ENCODE measurements at places on chromosomes 7 and 10.

- no peak for DNase-seq
Observed at GRCh38 chr10:3782451-3783315, 2.3 kb downstream of the KLF6 start.

DNA sequence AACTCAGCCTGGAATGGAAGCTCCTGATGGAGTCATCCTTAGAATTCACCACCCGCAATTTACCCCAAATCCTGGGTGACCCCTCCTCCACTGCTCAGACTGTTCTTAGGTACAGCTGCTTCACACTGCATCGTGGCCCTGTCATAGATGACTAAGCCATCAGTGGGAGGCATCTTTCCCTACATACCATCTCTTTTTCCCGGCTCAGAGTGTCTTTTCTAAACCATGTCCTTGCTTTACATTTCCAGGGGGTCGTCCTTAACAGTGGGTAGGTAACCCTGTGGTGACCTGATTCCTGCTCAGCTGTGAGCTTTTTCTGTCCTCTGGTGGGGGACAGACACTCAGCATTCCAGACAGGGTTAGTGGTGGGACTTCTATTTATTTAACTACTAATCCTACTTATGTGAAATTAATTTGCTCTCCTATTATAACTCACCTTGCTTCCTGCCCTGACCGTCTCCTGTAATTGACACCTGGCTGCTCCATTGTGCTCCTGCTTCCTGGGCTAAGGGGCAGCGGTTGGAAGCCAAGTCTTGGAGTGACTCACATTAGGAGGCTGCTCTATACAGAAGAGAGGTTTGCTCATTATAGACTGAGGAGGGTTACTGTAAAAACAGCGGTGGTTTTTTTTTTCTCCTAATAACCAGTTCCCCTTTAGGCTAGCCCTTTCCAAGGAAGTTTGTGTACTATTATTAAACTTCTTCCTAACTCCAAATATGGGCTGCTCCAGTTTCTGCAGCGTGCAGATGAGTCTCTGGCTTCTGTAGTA lies 40.6 kb downstream of the PYROXD2 start:
- no peak for DNase-seq

DNA sequence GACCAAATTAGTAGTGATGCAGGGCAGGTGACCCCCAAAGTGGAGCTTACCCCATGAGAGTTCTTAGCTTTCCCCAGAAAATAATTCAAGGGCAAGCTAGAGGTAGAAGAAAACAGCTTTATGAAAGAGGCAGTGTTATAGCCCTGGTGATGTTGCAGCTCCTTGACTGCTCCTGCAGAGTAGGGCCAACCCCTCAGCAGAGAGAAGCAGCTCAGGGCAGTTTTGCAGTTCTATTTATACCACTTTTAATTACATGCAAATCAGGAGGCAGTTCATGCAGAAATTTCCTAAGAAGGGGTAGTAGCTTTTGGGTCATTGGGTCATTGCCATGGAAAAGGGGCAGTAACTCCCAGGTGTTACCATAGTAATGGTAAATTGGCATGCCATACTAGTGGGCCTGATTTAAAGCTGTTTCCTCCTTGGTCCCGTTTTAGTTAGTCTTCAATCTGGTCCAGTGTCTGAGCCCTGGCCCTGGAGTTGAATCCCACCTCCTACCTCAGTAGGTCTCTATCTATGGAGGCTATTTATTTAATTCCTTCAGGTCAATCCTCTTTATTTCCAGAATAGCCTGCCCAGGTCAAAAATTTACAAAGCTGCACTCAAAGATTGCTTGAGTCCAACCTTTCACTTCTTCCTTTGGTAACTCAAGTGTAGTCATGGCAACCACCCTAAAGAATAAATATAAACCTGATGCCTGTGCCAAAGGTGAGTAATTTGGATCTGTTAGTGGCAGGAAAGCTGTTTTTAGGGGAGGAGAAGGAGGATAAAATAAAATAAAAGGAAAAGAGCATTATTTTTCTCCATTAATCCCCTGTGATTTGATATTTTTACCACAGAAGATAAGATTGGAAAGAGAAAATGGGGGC lies 29.5 kb downstream of the PLXDC2 start:
- no peak for DNase-seq

- no peak for DNase-seq
Observed at GRCh38 chr7:98807068-98808048, 62.5 kb downstream of the TMEM130 start.

GRCh38 chr7:3518546-3518945 lies 217.5 kb downstream of the SDK1 start:
- no peak for DNase-seq

GRCh38 chr7:44621034-44621749 lies 14.8 kb downstream of the OGDH start:
- no peak for DNase-seq

GRCh38 chr7:1220000-1220726 lies 12.5 kb upstream of the UNCX start:
- DNase-seq, result no peak

- no peak for DNase-seq
Observed at GRCh38 chr10:55397777-55398496, 596.9 kb upstream of the PCDH15 start.

DNA sequence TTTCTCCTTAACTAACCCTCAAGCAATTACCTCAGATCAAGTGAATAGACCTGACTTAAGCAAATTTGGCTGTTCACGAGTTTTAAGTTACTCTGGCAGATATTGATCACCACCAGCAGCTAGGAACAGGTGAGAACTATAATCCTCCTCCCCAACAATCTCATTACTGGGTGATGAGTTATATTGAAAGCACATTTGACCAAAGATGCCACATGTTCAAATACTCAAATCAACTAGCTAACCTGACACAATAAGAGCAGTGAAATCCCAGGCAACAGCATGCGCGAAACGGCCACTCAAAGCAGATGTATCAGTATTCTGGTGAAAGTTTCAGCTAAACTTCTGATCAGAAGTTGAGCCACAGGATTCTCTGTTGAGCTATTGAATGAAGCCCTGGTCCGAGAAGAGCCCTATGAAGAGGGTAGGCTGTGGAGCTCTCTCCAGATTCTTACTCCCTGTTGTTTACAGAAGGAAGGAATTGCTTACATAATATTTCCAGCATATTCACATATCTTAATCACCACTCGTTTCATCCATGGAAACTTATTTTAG lies 52.6 kb downstream of the CAV1 start:
- no peak for DNase-seq

DNA sequence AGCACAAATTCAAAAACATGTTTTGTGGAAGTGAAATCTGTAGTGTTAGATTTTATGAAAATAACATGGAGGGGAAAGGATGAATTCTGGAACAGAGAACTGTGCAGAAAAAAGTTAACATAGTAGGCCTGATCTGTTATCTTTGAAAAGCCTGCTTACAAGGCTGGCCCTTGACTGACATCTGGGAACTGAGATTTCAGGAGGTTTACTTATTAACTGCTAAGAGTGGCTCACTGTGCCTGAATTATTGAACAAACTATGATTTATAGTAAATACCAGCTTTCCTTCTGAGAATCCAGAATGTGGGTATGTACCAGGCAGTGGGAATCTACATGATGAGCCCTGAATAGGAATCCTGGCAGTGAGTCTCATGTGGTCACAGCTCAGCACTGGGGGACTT lies 30.5 kb downstream of the NSUN6 start:
- no peak for DNase-seq

- DNase-seq, result no peak
Observed at GRCh38 chr10:104322416-104322782, 15.9 kb downstream of the ITPRIP start.

DNA sequence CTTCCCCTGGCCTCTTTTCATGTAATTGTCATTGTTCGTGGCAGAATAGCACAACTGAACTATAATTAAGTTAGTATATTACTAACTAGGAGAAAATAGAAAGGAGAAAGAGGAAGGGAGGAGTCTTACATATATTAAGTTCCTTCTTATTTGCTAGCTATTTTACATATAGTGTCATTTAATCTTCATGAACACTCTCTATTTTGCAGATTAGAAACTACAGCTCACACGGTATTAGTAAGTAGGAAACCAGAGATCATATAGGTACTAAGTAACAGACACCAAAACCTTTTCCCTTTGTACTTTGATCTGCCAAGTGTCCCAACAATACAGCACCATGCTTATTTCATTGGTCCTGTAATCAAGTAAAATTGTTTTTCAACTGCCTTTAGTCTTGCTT lies 202.4 kb upstream of the HPS1 start:
- DNase-seq, result no peak

- DNase-seq, result no peak
Observed at GRCh38 chr7:31125171-31125570, 73.1 kb downstream of the ADCYAP1R1 start.

- no peak for DNase-seq
Observed at GRCh38 chr10:22252224-22252800, 34.5 kb upstream of the EBLN1 start.

DNA sequence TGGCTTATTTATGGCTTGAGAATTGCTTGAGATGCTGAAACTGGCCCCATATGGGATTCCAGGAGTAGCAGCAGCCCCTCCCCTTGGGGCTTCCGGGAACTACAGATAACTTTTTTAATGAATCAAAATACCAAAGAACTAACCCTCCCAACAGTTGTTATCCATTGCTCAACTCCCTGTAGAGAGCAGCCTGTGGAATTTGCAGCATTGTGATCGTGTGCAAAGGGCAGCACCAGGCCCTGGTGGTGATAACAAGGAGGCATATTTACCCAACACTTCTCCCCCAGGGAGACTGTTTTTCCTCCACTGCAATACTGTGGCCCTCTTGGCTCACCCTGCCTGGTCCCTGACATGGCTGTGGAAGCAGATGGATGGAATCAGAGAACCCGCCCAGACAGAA lies 196.2 kb downstream of the PLXNA4 start:
- DNase-seq, result no peak

GRCh38 chr7:95472581-95473161 lies 13.1 kb upstream of the ASB4 start:
- DNase-seq, result no peak

DNA sequence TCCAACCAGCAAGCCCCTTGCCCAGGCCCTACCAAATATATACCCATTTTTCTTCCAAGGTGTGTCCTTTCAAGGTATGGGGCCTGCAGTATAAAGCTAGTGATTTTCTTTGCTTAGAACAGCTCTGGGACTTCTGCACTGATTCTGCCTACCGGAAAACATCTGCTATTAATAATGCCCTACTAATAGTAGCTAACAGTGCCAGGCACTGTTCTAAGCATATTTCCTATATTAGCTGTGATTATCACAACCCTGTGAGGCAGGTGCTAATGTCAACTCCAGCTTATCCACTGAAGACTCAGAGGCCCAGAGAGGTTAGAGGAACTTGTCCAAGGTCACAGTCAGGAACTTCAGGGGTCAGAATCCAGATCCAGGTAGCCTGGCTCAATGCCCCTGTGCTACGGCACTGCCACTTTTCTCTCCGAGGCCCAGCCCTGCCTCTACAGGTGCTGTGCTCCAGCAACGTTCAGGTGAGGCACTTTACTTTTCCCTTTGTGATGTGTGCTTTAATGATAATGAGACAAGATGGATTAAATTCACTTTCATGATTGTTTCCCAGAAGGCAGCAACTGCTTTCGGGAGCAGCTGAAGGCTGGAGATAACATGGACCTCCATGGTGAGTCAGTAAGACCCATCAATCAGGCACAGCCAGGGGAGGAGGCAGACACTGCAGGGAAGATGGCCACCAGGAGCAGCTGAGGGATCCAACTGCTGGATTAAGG lies 26.7 kb downstream of the TAS2R41 start:
- no peak for DNase-seq

GRCh38 chr10:74244807-74245206 lies 93.8 kb downstream of the ADK start:
- no peak for DNase-seq

GRCh38 chr10:18306031-18306430 lies 165.8 kb downstream of the CACNB2 start:
- no peak for DNase-seq

DNA sequence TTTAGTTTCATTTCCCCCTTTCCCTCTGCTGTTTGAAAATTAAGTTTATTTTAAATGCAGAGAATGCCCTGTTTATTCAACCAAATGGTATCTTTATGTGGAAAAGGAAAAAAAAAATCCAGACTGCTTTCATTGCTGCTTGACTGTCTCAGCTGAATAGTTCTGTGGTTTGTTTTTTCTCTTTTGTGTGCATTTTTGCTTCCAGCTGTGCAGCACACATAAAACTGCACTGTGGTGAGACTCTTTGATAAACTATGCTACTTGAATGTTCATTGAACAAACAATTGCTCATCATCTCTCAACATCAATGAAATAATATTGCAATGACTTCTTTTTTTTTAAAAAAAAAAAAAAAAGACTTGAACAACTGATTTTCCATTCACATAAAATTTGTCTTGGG lies 78.6 kb upstream of the GLI3 start:
- no peak for DNase-seq

GRCh38 chr7:29797112-29797944 lies 9.0 kb upstream of the WIPF3 start:
- DNase-seq, result no peak

DNA sequence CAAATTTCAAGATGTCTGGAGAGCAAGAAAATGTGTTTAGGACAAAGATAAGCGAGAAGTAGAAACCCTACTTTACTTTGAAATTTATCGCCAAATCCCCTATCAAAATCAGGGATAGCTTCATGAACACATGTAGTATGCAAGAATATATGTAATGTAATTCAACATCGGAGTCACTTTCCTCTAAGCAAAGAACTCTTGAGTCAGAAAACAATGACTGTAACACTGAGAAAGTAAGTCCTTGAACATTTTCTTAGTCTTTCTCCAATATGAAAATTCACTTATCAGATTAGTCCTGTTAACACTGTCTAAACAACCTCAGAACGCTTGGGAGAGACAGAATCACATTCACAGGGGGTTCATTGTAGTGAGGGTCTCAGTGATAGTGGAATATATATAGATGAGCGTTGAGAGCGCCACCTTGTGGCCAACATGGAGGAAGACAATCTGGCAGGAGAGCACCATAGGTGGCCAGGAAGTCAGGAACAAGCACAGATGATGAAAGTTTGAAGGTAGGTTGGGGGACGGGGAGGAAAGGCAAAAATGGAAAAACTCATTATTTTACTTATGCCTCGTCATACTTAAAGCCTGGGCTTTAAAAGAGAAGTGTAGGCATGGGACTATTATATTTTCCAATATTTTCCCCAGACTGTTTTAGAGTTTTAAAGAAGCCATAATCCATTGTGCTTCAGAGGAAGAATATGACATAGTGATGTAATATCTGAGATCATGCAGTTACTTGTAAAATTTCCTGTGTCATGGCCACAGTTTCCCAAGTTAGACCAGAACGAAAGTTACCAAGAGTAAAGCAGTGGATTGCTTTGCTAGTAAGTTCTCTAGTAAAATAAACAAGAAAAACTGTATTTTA lies 115.5 kb upstream of the GNAI1 start:
- no peak for DNase-seq

- DNase-seq, result no peak
Observed at GRCh38 chr7:135167365-135167917, 3.1 kb downstream of the CYREN start.

GRCh38 chr7:153354071-153354470 lies 594.5 kb downstream of the ACTR3B start:
- DNase-seq, result no peak

DNA sequence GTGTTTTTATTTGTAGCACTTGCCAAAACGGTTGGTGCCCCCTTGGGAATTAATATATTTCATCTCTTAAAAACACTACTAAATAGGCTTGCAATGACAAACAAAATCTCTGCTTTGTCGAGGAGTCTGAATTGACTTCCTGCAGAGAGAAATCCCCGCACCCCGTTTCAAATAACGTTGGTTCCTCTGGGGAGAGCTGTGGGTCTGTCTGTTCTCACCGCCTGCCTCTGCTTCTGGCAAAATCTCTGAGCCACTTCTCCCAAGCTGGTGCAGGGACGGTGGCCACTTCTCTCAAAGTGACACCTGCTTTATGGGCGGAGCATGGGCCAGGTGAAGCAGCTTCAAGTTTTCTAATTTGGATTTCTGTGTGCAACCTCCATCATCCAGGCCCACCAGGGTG lies 186.3 kb upstream of the ADARB2 start:
- no peak for DNase-seq

Data from stimulated activated CD8-positive, alpha-beta memory T cell treated with anti-CD3 and anti-CD28 coated beads, Interleukin-7, amount 100 ng/mL, for 1 hour (primary cell).